HepG2 (cell line): ENCODE measurements at places on chromosomes 6 and 20. TPM values are rescaled to one million over a fixed set of nuclear protein-coding genes. Genes with fewer than 3 reads are reported as not detected.

SMLR1 gene
- 97.8 and 104 TPM in 2 replicates for total RNA-seq

RAB32 gene
- total RNA-seq = 93.9 and 101 TPM in 2 replicates

PRICKLE4 gene
- total RNA-seq = 1.2 TPM in 1 of 2 replicates, not detected in the other

MEI4 gene
- total RNA-seq = not detected in 2 replicates

BPIFA1 gene
- total RNA-seq = not detected in 2 replicates

- H3K36me3 ChIP-seq = peaks cover 63% of the 10 kb centered on the region
- no peak overlapping the region for H3K27ac ChIP-seq
- no peaks in the 10 kb centered on the region for H3K27me3 ChIP-seq
- H3K4me1 ChIP-seq = no peaks in the 10 kb centered on the region
- H3K4me3 ChIP-seq = no peak overlapping the region
These were observed 21.9 kb downstream of the ZNF217 start for GRCh38 chr20:53571555-53572286.

GRCh38 chr20:45470262-45470931, 844 bp downstream of the WFDC2 start:
- H3K27ac ChIP-seq = no peak overlapping the region
- H3K27me3 ChIP-seq = peaks cover 18% of the 10 kb centered on the region
- H3K4me1 ChIP-seq = peaks cover 34% of the 10 kb centered on the region
- no peaks in the 10 kb centered on the region for H3K36me3 ChIP-seq
- peak overlapping the region; percentile 73 for H3K4me3 ChIP-seq

- H3K27ac ChIP-seq = no peak overlapping the region
- no peak overlapping the region for H3K4me3 ChIP-seq
- H3K36me3 ChIP-seq = no peaks in the 10 kb centered on the region
- no peak for DNase-seq
- H3K27me3 ChIP-seq = peaks cover 48% of the 10 kb centered on the region
These were observed 24.7 kb downstream of the CTCFL start for GRCh38 chr20:57500235-57500634.

DNA sequence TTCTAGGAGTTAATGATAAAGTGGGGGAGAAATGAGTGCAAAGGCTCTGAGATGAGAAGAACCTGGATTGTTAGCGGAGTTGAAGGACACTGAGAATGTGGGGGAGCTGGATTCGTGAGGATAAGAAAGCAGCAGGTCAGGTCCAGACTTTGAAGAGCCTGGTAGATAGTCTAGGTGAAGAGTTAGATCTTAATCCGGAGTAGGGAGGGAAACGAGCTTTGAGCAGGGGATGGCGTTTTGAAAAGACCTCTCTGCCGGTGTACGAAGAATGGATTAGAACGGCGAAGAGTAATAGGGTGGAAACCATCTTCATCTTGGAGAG, 487 bp upstream of the PHF20 start:
- peak overlapping the region; percentile 1 for H3K27ac ChIP-seq
- peaks cover 66% of the 10 kb centered on the region for H3K4me1 ChIP-seq

- DNase-seq = no peak
- H3K27me3 ChIP-seq = peaks cover 28% of the 10 kb centered on the region
- H3K4me3 ChIP-seq = no peak overlapping the region
These were observed 30.0 kb downstream of the VSTM2L start for GRCh38 chr20:37932919-37933318.

DNA sequence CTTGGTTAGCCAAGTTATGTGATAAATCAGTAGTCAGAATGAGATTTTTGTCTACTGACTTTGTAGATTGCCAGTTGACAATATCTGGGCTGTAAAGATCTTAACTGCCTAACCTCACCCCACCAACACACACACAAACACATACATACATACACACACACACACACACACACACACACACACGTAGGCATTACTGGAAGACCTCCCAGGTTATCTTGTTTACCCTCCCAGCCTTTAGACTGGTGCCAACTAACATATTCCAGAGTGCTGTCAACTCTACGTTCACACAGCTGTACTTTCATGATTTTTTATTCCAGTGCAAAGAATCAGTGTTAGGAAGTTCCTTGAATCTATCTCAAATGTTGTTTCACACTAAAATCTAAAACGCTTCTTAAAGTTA, 38.9 kb downstream of the BMP5 start:
- no peaks in the 10 kb centered on the region for H3K36me3 ChIP-seq
- no peak overlapping the region for H3K4me3 ChIP-seq
- no peaks in the 10 kb centered on the region for H3K4me1 ChIP-seq
- DNase-seq = no peak

DNA sequence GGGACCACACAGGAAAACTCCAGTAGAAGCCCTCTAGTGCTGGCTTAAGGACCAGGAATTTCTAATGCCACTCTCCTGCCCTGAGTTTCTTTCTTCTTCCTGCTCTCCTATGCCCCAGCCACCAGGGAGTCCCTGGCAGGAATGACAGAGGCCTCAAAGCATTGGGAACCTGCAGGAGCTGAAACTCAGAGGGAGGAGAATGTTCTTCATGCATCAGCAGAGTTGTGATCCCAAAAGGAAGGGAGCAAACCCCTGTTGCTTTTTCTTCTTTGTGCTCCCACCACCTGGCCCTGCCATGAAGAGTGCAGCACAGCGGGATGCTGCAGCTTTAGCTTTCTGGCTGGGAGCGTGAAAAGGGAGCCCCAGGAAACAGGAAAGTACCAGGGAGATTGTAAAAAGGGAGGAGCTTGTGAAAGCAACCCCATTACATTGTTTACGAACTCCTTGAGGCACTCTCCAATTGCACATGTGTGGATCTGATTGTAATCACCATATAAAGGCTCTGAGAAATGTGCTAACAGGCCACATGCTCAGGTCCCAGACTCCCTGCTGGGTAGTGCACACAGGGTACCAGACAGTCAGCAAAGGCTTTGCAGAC, 34.7 kb upstream of the FKBP1A start:
- peaks cover 12% of the 10 kb centered on the region for H3K4me1 ChIP-seq
- H3K27me3 ChIP-seq = no peaks in the 10 kb centered on the region
- H3K36me3 ChIP-seq = no peaks in the 10 kb centered on the region

- DNase-seq = no peak
- H3K4me1 ChIP-seq = peaks cover 14% of the 10 kb centered on the region
- H3K27ac ChIP-seq = no peak overlapping the region
- H3K36me3 ChIP-seq = no peaks in the 10 kb centered on the region
These were observed 59.6 kb downstream of the NCOA7 start for GRCh38 chr6:125850361-125850760.

DNA sequence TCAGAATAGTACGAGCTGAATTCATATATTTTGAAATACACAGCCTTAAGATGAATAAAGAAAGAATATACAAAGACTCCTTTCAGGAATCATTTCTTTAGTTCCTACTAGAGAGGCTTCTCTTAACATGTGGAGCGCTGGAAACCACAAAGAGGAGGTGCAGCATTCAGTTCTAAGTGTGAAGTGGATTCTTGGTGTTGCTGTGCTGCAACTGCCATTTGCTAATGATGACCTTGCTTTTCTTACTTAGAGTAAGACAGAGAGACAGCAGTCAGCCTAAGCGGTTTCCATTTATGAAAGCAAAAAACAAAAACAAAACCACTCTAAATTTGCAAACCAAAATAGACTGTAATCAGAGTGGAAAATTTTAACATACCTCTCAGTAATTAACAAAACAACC, 629.0 kb downstream of the EPHA7 start:
- no peaks in the 10 kb centered on the region for H3K4me1 ChIP-seq
- no peak for DNase-seq
- H3K27me3 ChIP-seq = no peaks in the 10 kb centered on the region
- H3K36me3 ChIP-seq = no peaks in the 10 kb centered on the region
- no peak overlapping the region for H3K27ac ChIP-seq

GRCh38 chr20:61779176-61779965, 286.3 kb downstream of the TAF4 start:
- DNase-seq = no peak
- H3K4me3 ChIP-seq = no peak overlapping the region
- H3K36me3 ChIP-seq = no peaks in the 10 kb centered on the region

GRCh38 chr6:155521719-155522118, 66.1 kb upstream of the NOX3 start:
- no peak overlapping the region for H3K4me3 ChIP-seq
- no peaks in the 10 kb centered on the region for H3K27me3 ChIP-seq
- DNase-seq = no peak
- H3K27ac ChIP-seq = no peak overlapping the region
- H3K36me3 ChIP-seq = no peaks in the 10 kb centered on the region

DNA sequence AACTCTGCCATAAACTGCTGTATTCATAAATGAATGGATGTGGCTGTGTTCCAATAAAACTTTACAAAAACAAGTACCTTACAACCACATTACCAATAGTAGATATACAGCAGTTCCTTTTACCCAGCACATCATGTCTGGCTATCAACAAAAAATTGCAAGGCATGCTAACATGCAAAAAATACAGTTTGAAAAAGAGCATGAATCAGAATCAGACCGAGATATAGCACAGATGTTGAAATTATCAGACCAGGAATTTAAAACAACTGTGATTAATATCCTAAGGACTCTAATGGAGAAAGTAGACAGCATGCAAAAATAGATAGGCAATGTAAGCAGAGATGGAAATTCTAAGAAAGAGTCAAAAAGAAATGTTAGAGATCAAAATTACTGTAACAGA, 8.4 kb upstream of the NUS1 start:
- H3K27me3 ChIP-seq = no peaks in the 10 kb centered on the region
- peaks cover 6% of the 10 kb centered on the region; the same call in 1 of the 2 replicates for H3K4me1 ChIP-seq
- no peak for DNase-seq

GRCh38 chr6:129350278-129350677, 359.7 kb downstream of the ARHGAP18 start:
- H3K4me1 ChIP-seq = peaks cover 11% of the 10 kb centered on the region; the same call in 1 of the 2 replicates
- peak; percentile 46 for DNase-seq
- no peaks in the 10 kb centered on the region for H3K36me3 ChIP-seq
- H3K27ac ChIP-seq = no peak overlapping the region
- H3K4me3 ChIP-seq = no peak overlapping the region
- no peaks in the 10 kb centered on the region for H3K27me3 ChIP-seq

DNA sequence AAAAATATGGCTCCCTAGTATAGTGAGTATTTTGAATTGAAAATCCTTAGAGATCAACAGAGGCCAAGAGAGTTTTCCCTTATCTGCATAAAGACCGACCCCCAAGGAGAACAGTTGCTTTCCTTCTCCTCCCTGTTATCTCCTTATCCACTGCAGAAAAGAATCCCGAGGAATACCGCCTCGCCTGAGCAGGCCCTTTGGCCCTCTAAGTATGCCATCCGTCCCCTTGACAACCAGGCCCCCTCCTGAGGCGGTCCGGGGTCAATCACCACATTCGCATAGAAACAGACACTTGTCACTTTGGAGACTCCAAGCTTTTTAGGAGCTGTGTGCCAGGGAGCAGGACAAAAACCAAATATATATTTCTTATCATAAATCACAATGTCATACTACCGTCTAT, 15.9 kb upstream of the GGTLC1 start:
- 0 out of 2 replicates have a peak, but pooled peaks cover 4% of the 10 kb centered on the region for H3K27me3 ChIP-seq
- H3K27ac ChIP-seq = no peak overlapping the region
- no peak overlapping the region for H3K4me3 ChIP-seq
- no peak for DNase-seq
- H3K4me1 ChIP-seq = no peaks in the 10 kb centered on the region

DNA sequence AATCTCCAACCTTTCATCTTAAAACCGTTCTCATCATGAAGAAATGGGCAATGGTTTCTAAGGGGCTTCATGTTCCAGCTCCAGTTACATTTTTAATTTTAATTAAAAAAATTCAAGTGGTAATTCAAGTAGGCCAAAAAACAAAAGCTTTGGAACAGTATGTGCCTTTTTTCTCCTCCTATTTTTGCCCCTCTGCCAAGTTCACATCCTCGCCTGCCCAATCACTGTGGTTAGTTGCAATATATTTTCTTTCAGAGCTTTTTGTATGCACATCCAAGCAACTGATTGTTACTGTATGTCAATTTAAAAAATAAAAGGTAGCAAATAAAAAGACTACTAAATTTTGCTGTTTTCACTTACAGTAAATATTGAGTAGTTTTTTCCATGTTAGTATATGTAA, 99.8 kb upstream of the B3GAT2 start:
- no peaks in the 10 kb centered on the region for H3K4me1 ChIP-seq
- no peak overlapping the region for H3K4me3 ChIP-seq
- no peak for DNase-seq

GRCh38 chr6:88376197-88376596, 210.1 kb upstream of the CNR1 start:
- no peaks in the 10 kb centered on the region for H3K27me3 ChIP-seq
- no peak for DNase-seq
- H3K27ac ChIP-seq = no peak overlapping the region
- H3K4me1 ChIP-seq = 0 out of 2 replicates have a peak, but pooled peaks cover 2% of the 10 kb centered on the region
- H3K36me3 ChIP-seq = no peaks in the 10 kb centered on the region

DNA sequence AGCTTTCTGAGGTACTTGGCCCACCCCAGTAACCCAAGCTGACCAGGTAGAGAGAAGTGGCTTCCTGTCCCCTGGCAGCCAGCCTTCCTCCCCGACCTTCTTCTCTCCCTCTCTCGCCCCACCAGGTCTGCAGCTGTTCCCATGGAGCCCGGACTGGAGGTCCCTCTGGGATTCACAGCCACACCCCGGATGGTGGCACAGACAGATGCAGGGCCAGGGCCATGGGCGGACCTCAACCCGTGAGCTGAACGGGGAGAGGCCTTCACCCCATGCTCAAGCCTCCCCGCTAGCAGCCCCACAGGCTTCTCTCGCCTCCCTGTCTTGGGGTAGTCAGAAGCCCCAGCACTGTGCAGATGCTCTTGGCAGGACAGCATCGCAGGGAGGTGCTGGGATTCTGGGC, 41.3 kb downstream of the CPXM1 start:
- H3K4me3 ChIP-seq = no peak overlapping the region
- no peak for DNase-seq
- H3K27me3 ChIP-seq = peaks cover 18% of the 10 kb centered on the region

DNA sequence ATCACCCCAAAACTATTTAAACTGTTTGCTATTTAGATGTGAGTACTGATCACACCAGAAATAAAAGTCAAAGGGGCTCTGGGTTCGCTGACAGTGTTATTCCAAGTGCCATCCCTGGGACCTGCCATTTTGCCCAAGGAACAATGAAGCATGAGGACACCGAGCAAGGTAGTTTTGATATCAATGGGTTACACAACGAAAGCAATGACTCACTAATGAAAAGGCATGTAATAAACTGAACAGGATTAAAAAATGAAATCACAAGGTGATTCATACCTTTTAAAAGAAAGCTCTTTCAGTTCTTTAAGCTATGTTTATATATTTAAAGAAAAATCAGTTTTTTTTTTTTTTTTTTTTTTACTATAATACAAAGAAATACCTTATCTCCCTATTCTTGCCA, 102.0 kb downstream of the HS3ST5 start:
- H3K27me3 ChIP-seq = no peaks in the 10 kb centered on the region
- DNase-seq = no peak
- H3K36me3 ChIP-seq = no peaks in the 10 kb centered on the region
- H3K27ac ChIP-seq = no peak overlapping the region
- H3K4me3 ChIP-seq = no peak overlapping the region

GRCh38 chr6:38099221-38099620, 279.7 kb downstream of the ZFAND3 start:
- H3K27ac ChIP-seq = no peak overlapping the region
- no peak overlapping the region for H3K4me3 ChIP-seq
- no peak for DNase-seq
- H3K4me1 ChIP-seq = no peaks in the 10 kb centered on the region
